ENCODE measurements at places on chromosomes 3 and 15.

- DNase-seq: no peak
These were observed 39.0 kb downstream of the FSIP1 start for GRCh38 chr15:39743611-39744010.

GRCh38 chr15:78365917-78366316 is 25.8 kb downstream of the CRABP1 start:
- DNase-seq: no peak

DNA sequence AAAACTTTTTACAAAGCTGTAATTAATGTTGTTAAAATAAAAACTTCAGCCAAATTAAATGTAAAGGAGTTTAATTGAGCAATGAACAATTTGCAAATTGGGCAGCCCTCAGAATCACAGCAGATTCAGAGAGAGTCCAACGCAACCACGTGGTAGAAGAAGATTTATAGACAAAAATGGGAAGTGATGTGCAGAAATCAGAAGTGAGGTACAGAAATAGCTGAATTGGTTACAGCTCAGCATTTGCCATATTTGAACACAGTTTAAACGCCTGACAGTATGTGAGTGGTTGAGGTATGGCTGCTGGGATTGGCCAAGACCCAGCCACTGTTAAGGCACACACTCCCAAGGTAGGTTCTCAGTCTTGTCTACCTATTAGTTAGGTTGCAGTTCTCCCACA is 14.4 kb upstream of the PLA2G4D start:
- DNase-seq: no peak

DNA sequence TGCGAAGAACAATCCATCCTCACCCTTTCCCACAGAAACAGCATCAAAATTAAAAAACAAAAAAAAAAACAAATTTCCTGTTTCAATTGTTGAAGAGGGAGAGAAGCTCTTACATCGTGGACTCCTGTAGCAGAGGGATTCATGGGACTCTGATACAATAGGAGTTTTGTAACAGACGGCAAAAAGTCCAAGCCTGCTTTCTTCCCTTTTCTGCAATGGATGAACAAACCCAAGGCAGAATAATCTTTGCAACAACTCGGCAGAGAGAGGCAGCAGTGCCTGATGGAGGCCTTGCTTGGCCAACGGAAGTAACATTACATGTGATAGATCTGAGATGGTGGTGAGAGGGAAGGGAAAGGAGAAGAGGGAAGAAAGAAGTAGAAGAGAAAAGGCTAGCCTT is 26.9 kb downstream of the CCR4 start:
- DNase-seq: no peak

- no peak for DNase-seq
These were observed 1.3 kb downstream of the TTBK2 start for GRCh38 chr15:42919308-42919707.
